ENCODE measurements at places on chromosomes 6 and 20.

DNA sequence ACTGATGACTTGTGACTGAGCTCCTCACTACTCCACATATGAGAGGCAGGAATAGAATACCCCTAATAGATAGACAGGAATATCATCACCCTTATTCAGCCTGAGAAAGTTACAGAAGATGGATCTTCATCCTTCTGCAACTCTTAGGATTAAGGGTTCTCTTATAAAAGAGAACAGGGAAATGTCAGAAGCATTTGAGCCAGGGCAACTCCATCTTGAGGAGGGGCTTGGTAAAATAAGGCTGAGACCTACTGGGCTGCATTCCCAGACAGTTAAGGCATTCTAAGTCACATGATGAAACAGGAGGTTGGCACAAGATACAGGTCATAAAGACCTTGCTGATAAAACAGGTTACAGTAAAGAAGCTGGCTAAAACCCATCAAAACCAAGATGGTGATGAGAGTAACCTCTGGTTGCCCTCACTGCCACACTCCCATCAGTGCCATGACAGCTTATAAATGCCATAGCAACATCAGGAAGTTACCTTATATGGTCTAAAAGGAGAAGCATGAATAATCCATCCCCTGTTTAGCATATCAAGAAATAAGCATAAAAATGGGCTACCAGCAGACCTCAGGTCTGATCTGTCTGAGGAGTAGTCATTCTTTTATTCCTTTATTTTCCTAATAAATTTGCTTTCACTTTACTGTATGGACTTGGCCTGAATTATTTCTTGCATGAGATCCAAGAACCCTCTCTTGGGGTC, 97.9 kb downstream of the PLG start:
- no peak for ATAC-seq

DNA sequence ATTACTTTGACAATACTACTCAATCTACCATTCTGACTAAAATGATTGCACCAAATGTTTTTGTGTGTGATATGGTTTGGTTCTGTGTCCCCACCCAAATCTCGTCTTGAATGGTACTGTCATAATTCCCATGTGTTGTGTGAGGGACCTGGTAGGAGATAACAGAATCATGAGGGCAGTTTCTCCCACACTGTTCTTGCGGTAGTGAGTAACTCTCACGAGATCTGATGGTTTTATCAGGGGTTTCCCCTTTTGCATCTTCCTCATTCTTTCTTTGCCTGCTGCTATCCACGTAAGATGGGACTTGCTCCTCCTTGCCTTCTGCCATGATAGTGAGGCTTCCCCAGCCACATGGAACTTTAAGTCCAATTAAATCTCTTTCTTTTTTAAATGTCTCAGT, 20.8 kb downstream of the SYCP2 start:
- ATAC-seq, result no peak

DNA sequence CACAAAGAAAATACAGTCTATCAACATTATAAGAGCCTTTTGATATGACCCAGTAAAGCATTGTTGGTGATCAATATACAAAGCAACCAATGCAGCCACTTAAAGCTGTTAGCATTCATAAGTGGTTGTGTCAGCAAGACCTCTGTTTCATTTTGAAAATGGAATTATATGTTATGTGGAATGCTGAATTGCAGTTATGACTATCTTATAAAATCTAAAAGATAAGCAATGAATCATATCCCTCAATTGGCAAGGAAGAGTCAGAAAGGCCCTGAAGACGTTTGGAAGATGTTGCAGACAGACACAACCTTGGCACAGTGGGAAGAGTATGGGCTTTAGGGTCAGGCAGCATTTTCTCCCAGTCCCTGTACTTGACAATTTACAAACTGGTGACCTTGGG, 93.8 kb upstream of the RNF217 start:
- ATAC-seq, result no peak

DNA sequence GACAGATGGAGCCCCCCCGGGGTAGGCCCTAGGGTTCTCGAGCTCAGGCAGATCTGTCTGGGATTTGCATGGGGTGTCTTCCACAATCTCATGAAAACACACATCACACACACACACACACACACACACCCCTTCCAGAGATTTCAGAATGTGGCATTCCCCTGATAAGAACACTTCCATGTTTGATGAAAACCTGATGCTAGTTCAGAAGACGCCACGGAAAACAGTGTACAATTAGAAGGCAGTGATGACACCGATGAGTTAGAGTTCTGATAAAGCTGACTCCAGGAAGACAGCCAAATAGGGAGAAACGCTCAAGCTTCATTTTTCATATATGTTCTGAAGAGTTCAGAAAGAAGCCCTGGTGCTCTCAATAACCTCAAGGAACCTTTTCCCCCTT, 438.7 kb upstream of the JARID2 start:
- no peak for ATAC-seq

DNA sequence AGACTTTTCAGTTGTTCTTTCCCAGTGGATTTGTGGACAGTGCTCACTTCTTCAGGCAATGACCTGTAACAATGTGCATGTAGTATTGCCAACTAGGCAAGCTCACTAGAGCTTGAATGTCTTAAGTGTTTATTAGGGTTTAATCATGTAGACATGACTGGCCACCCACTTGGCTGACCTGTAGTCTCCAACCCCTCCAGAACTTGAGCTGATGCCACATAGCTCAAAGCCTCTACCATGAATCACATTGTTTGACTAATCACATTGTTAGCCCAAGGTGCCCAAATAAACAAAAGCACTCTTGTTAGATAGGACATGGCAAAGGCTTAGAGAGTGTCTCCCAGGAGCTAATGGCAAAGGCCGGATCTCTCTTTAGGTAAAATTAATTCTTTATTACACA, 272.7 kb downstream of the GRIK2 start:
- ATAC-seq, result no peak
